ENCODE measurements at places on chromosomes 5 and 9. TPM values are rescaled to one million over a fixed set of nuclear protein-coding genes. Genes with fewer than 3 reads are reported as not detected.

- H3K36me3 ChIP-seq: no peaks in the 10 kb centered on the region
- DNase-seq: no peak
- no peak overlapping the region for H3K27ac ChIP-seq
- H3K27me3 ChIP-seq: peaks cover 2% of the 10 kb centered on the region
- H3K4me1 ChIP-seq: no peaks in the 10 kb centered on the region
- no peak overlapping the region for H3K4me3 ChIP-seq
Measured at GRCh38 chr5:61817472-61818326, 485.6 kb downstream of the ZSWIM6 start.

DNA sequence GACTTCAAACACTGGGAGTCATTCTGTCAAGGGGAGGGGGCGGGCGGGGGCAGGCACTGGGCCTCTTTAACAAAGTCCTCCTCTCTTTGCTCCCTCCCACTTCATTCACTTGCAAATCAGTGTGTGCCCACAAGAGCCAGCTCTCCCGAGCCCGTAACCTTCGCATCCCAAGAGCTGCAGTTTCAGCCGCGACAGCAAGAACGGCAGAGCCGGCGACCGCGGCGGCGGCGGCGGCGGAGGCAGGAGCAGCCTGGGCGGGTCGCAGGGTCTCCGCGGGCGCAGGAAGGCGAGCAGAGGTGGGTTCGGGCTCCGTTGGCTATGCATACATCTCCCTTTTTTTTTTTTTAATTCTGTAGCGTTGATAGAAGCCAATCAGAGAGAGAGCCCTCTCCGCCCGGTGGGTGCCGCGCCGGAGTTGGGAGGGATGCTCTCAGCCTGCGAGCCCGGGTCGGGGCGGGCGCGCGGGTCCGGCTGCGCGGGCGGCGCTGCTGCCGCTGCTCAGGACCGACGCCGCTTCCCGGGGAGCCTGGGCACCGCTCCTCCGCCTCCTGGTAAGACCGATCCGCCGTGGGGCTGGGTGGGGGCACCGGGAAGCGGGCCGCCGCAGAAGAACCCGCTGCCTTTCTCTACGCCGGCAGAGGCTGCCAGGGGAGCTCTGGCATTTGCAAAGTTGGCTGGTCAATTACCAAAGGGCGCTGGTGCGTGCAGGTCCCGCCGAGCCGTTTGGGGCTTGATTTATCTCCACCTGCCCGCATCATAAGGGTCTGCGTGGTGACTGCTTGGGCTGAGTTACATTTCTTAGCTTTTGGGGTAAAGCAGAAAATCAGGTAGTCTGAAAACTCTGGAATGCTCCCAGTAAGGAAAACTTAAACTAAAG, at the start of gene CDH6:
Gene CDH6, plus strand, starts transcription at position 96 of the 877 bp plus-strand sequence. CDS start 73,788 bp downstream, outside the sequence.
- no peak within 1 kb of the TSS for H3K27ac ChIP-seq
- no peaks in the 10 kb centered on the region for H3K36me3 ChIP-seq
- no peak for DNase-seq
- peaks cover 23% of the 10 kb centered on the region for H3K27me3 ChIP-seq
- H3K4me3 ChIP-seq: peak within 1 kb of the TSS; percentile 9
- no peaks in the 10 kb centered on the region for H3K4me1 ChIP-seq

DNA sequence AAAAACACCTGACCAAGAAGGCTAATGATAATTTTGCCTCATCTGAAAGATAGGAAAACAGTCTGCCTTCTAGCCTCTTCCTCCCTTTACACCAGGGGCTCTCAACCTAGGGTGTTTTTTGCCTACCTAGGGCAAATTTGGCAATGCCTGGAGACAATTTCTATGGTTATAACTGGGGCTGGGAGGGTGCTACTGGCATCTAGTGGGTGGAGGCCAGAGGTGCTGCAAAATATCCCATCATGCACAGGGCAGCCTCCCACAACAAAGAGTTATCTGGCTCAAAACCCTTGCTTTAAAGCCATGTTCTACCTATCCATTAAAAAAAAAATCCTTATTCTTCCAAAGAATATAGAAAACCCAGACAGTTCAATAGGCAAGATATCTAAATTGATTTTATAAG, 45.0 kb upstream of the NR3C1 start:
- H3K36me3 ChIP-seq: no peaks in the 10 kb centered on the region
- DNase-seq: no peak
- H3K4me1 ChIP-seq: no peaks in the 10 kb centered on the region

DNA sequence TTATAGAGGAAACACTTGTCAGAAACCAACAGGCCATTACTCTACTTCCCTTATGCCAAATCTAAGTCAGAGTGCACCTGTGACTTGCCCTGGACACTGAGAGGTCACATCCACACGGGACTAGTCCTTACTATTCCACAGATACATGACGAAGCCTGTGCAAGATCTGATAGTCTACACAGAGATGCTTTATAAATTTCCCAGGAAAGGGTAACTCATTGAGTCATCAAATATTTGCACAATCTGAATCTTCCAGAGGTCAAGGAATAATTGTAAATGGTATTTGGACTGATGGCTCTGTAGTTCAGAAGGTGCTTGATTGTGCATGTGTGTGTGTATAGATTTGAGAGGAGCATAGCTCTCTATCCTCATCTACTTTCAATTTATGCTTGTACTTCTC, 55.2 kb upstream of the JAK2 start:
- DNase-seq: no peak
- H3K4me1 ChIP-seq: no peaks in the 10 kb centered on the region
- no peaks in the 10 kb centered on the region for H3K36me3 ChIP-seq
- H3K27ac ChIP-seq: no peak overlapping the region
- H3K4me3 ChIP-seq: no peak overlapping the region

GRCh38 chr5:127943061-127943371, 140.6 kb upstream of the SLC12A2 start:
- H3K4me3 ChIP-seq: no peak overlapping the region
- no peaks in the 10 kb centered on the region for H3K4me1 ChIP-seq
- no peak for DNase-seq

DNA sequence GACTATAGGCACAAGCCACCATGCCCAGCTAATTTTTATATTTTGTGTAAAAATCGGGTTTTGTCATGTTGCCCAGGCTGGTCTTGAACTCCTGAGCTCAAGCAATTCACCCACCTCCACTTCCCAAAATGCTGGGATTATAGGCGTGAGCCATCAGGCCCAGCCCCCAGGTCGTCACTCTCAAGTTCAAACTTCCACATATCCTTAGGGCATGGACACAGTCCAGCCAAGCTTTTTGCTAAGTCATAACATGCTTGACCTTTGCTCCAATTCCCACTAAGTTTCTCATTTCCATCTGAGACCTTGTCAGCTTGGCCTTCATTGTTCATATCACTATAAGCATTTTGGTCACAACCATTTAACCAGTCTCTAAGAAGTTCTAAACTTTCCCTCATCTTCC, 43.9 kb upstream of the ARAP3 start:
- no peak for DNase-seq
- no peaks in the 10 kb centered on the region for H3K27me3 ChIP-seq
- H3K36me3 ChIP-seq: no peaks in the 10 kb centered on the region
- H3K4me1 ChIP-seq: no peaks in the 10 kb centered on the region
- no peak overlapping the region for H3K4me3 ChIP-seq
- no peak overlapping the region for H3K27ac ChIP-seq

- no peaks in the 10 kb centered on the region for H3K4me1 ChIP-seq
- no peaks in the 10 kb centered on the region for H3K36me3 ChIP-seq
- H3K4me3 ChIP-seq: no peak overlapping the region
Measured at GRCh38 chr5:174094857-174095606, 49.5 kb downstream of the NSG2 start.

GRCh38 chr9:82961504-82962125, 101.3 kb downstream of the RASEF start:
- peak; percentile 87 for DNase-seq
- no peak overlapping the region for H3K4me3 ChIP-seq

GRCh38 chr5:10936081-10936855, 175.2 kb upstream of the DAP start:
- H3K36me3 ChIP-seq: no peaks in the 10 kb centered on the region
- H3K4me3 ChIP-seq: no peak overlapping the region
- no peaks in the 10 kb centered on the region for H3K4me1 ChIP-seq
- no peaks in the 10 kb centered on the region for H3K27me3 ChIP-seq

- H3K27ac ChIP-seq: no peak overlapping the region
- no peaks in the 10 kb centered on the region for H3K27me3 ChIP-seq
- DNase-seq: no peak
- no peaks in the 10 kb centered on the region for H3K36me3 ChIP-seq
- H3K4me1 ChIP-seq: no peaks in the 10 kb centered on the region
- no peak overlapping the region for H3K4me3 ChIP-seq
Measured at GRCh38 chr9:90916147-90916734, 114.6 kb downstream of the SYK start.

DNA sequence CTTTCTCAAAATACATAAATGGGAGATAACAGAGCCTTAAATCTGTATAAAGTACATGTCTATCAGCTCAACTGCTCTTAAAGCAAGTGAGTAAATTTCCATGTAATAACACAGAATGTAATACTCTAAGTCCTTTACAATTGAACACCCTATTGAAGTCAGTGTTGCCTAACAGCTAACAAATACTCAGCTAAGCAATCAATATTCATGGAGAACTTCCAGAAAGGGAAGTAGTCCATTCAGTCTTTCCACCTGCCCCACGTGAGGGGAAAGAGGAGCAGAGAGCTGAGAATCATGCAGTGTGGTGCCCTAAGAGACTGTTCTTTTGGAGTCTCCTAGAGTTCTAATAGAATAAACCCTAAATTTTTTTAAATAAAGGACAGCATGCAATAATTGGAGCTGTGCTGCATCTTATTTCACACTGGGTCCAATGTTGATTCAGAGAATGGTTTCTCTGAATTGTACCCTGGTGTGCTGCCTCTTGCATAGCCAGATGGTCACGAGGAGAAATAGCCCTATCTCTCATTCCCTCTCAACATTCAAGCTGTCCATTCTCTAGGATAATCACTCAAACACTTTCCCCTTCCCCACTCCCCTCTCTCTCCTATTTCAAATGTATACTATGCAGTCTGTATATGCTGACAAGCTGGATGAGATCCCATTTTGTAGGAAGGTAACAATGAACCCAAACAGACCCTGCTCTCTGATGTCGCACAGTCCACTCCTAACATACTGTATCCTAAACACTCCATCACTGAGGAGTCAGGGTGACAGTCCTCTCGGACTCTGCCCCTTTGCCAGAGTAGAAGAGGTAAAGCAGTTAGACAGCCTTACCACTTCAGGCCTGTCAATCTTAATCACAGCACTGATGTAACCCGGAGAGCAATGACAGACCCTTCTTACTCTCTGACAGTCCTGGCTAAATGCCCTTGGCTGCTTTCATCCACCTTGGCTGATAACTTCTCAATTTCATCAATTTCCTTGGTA, 134.8 kb downstream of the EPB41L4A start:
- no peaks in the 10 kb centered on the region for H3K36me3 ChIP-seq
- no peaks in the 10 kb centered on the region for H3K4me1 ChIP-seq
- no peaks in the 10 kb centered on the region for H3K27me3 ChIP-seq
- H3K27ac ChIP-seq: no peak overlapping the region

DNA sequence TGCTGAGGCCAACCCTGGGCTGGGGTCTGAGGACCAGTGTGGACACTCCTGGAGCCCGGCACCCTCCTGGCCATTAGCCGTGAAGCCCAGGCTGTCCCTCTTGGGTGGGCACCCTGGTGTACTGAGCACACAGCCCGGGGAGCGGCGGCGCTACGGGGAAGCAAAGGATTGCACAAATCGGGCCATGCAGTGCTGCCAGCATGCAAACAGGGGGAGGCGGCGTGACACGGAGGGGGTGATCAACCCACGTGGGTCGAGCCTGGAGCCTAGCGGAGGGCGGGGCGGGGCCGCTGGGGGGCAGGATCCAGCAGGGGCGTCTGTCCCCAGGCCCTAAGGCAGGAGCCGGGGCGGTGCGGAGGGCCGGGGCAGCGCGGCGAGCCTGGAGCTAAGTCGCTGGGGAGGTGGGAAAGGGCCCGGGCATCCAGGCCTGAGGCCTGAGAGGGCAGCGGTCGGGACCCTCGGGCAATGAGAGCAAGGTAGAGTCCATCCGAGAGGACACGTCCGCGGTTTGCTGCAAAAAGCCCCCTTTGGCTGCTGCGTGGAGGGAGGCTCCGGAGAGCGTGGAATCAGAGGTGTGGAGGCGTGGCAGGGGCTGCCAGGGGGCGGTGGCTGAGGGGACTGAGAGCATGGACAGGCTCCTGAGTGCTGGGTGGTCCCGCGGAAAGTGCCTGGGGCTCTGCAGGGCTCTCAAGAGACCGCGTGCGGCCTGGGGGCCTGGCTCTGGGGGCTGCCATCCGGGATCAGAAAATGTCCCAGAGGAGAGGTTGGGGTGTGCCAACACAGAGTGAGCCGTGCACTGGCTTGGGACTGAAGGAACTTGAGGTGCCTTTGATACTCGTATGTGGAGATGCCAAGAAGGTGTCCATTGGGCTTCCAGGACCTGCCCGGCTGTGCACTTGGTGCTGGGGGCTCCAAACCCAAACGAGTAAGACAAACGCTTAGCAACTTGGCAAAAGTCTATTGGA, 94.2 kb downstream of the BARX1 start:
- H3K4me3 ChIP-seq: no peak overlapping the region
- peaks cover 39% of the 10 kb centered on the region for H3K27me3 ChIP-seq
- no peak for DNase-seq
- no peaks in the 10 kb centered on the region for H3K4me1 ChIP-seq

- H3K27me3 ChIP-seq: no peaks in the 10 kb centered on the region
- no peaks in the 10 kb centered on the region for H3K36me3 ChIP-seq
Measured at GRCh38 chr5:107068782-107069181, 602.0 kb downstream of the EFNA5 start.

- H3K36me3 ChIP-seq: no peaks in the 10 kb centered on the region
- DNase-seq: no peak
- H3K4me1 ChIP-seq: no peaks in the 10 kb centered on the region
- no peak overlapping the region for H3K4me3 ChIP-seq
- no peaks in the 10 kb centered on the region for H3K27me3 ChIP-seq
Measured at GRCh38 chr5:95709967-95710650, 21.0 kb upstream of the RHOBTB3 start.

- DNase-seq: no peak
- H3K27me3 ChIP-seq: no peaks in the 10 kb centered on the region
- H3K27ac ChIP-seq: no peak overlapping the region
- peaks cover 3% of the 10 kb centered on the region for H3K36me3 ChIP-seq
Measured at GRCh38 chr9:3385871-3386270, 139.9 kb downstream of the RFX3 start.

- H3K4me3 ChIP-seq: peak overlapping the region; percentile 5
- H3K36me3 ChIP-seq: no peaks in the 10 kb centered on the region
- peaks cover 6% of the 10 kb centered on the region for H3K27me3 ChIP-seq
- no peak for DNase-seq
- peak overlapping the region; percentile 11 for H3K27ac ChIP-seq
Measured at GRCh38 chr5:44388321-44389089, 715 bp downstream of the FGF10 start.

The TERT gene
- total RNA-seq: 3.4 TPM

The SOWAHA gene
- total RNA-seq: 1.0 TPM

The CEL gene
- 0.76 TPM for total RNA-seq

The BTNL3 gene
- total RNA-seq: not detected

The GFI1B gene
- 0.61 TPM for total RNA-seq

The ELP1 gene
- total RNA-seq: 23.4 TPM

The CFAP90 gene
- 0.76 TPM for total RNA-seq

The MELK gene
- total RNA-seq: 26.5 TPM

The KIF12 gene
- 7.8 TPM for total RNA-seq

The SPINK7 gene
- 1.2 TPM for total RNA-seq

The GALNT10 gene
- 8.7 TPM for total RNA-seq

The NIM1K gene
- total RNA-seq: 0.19 TPM

The LCN1 gene
- 0.19 TPM for total RNA-seq

The TAF11L10 gene
- total RNA-seq: not detected

The CNOT8 gene
- total RNA-seq: 75.5 TPM

The CCDC192 gene
- total RNA-seq: 0.09 TPM

The CTXN3 gene
- total RNA-seq: not detected

The DRD1 gene
- 0.80 TPM for total RNA-seq
